Activated CD8-positive, alpha-beta memory T cell treated with anti-CD3 and anti-CD28 coated beads for 4 hours (primary cell): ENCODE measurements at places on chromosomes 11 and 22.

- no peak for DNase-seq
Observed at GRCh38 chr11:72828081-72828567, 13.9 kb downstream of the ATG16L2 start.

DNA sequence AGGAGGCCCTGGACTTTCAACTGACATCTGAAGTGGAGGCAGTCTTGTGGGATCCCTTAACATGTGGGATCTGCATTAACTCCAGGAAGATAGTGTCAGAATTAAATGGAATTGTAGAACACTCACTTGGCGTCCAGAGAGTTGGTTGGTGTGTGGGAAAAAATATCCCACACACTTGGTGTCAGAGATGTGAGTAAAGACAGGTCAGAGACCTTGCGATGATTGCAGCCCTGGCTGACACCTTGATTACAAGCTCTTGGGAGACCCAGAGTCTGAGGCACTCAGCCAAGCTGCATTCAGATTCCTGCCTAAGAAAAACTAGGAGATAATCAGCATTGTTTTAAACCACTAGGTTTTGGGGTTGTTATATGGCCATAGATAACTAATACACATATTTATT, 7.2 kb upstream of the TPCN2 start:
- no peak for DNase-seq

DNA sequence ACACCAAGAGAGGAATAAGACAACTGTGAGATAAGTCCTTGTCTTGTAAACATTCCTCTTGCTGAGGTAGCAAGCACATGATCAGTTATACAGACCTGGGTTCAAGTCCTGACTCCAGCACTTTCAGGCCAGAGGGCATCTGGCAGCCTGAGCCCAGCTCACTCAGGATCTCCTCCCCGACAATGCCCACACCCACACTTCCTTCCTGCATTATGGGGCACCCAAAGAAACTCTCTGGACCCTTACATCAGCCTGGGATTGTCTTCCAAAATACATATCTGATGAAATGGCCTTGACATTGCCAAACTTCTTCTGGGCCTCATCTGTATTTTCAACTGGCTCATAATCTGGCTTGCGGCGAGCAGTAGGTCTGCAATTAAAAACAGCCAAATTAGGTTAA, 48.6 kb downstream of the ARFGAP3 start:
- DNase-seq, result no peak

GRCh38 chr11:8683115-8683807, 669 bp downstream of the RPL27A start:
- DNase-seq, result no peak

DNA sequence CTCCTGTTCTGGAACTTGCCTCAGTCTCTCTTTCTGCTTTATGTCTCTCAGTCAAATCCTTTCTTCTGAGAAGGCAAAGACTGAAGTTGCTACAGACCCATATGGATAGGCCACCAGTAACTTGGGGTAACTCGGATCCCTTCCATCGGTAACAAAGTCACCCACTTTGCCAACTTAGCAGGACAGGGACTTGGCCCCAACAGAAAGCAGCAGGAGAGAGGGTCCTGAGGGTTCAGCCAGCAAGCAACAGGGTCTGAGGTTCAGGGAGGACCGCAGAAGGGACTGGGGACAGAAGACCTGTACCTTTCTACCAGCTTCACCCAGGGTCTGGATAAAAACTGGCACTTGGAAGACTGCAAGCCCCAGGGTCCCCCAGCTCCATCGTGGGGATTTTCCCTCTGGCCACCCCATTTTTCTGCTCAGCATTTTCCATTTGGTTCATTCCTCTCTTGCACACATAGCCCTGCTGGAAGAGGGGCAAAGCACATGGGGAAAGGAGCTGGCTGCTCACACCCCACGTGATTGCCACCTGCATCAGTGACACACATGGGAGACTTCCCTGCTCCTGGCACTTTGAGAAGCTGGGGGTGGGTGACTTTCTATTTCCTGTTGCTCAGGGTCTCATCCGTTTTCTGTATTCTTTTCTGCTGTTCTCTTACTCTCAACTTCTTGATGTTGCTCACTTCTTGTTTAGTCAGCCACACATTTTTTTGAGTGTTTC, 34.6 kb upstream of the GNAZ start:
- DNase-seq, result no peak
